ENCODE measurements at places on chromosomes 7 and 10.

DNA sequence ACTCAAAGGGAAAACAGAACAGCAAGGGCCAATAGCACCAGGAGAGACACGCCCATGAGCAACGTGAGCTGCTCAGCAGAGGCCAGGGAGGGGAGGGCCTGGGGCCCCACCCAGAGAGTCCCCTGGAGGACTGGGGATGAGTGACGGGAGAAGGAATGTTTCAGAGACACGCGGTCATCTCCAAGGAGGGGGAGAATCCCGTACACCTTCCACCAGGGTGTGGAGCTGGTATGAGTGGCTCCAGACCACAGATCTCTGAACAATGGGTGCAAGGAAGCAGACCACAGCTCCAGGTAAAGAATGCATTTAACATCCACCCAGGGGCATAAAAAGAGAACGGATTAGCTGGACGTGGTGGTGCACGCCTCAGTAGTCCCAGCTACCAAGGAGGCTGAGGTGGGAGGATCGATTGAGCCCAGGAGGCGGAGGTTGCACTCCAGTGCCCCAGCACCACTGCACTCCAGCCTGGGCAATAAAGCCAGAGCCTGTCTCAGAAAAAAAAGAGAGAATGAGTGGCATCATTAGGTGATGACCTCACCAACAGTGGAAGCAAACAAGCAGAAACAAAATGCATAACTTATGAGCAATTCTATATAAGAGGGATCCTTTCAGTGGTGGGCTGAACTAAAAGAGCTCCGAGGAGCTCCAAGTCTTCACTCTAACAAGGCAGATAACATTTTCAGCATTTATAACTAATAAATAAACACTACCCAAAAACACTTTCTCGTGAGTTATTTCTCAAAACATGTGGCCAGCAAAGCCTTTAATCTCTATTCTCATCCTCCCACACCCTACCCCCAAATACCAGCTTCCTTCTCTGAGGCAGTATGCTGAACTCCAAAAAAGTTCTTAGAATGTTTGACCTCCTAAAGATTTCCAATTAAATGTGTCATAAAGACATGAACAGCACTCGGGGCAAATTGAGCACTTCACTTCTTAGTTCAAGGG is 12.5 kb downstream of the PSAP start:
- no peak for DNase-seq

- no peak for DNase-seq
Observed at GRCh38 chr7:66522518-66522917, 106.2 kb upstream of the KCTD7 start.

- DNase-seq, result peak; percentile 58
Observed at GRCh38 chr7:14457568-14458453, 444.7 kb downstream of the DGKB start.

DNA sequence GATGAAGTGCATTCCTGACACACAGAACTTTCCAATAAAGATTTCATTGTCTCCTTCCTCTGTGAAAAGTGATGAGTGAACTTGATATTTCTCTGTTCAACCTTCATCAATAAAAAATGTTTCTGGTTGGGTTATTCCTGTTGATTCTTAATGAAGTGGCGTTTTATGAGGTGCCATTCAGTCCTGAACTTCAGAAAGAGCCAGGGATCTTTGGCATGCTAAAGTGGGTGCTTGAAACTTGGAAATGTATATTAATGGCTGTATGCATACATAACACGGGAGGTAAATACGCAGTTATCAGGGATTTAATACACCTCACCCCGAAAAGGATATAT is 151.6 kb downstream of the ACTR3B start:
- DNase-seq, result no peak

DNA sequence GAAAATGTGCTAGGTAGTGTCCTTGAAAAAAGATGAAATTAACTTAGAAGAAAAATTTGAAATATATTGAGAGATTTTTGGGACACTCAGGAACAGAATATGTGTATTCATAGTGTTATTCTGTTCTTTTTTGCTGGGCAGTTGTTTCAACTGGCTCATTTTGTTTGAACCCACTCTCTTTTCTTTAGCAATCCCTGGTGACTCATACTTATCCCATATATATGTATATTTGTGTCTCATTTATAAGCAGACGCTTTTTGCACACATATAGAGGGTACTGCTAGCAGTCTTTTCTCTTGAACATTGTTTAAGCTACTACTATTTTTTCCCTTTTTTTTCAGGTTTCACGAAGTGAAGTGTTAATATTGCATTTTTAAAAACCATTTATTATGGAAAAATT is 1.9 kb downstream of the EXOC6 start:
- DNase-seq, result no peak
